Hematopoietic multipotent progenitor cell (in vitro differentiated cells): ENCODE measurements at places on chromosomes 13 and 19. TPM values are rescaled to one million over a fixed set of nuclear protein-coding genes. Genes with fewer than 3 reads are reported as not detected.

- DNase-seq = no peak
Observed at GRCh38 chr13:19658831-19659230, 25.4 kb downstream of the MPHOSPH8 start.

DNA sequence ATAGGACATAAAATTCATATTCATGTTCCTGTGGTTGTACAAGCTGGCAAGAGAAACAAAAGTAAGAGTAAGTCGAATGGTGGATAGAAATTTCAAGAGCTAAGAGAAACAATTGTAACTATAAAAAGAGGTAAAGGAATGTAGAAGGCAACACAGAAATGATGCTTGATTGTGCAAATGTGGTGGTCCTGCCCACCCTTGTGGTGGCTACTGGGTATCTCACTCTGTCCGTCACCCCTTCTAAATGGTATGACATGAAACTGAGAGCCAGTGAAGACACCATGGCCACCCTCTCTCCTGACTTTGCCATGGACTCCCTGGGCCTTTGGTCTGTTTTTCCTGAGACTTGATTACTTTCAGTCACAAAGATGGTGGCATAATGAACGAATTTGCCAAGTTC, 925.9 kb upstream of the SLITRK6 start:
- DNase-seq = no peak

GRCh38 chr19:2962018-2962670, 15.2 kb upstream of the TLE6 start:
- DNase-seq = peak; percentile 84

DNA sequence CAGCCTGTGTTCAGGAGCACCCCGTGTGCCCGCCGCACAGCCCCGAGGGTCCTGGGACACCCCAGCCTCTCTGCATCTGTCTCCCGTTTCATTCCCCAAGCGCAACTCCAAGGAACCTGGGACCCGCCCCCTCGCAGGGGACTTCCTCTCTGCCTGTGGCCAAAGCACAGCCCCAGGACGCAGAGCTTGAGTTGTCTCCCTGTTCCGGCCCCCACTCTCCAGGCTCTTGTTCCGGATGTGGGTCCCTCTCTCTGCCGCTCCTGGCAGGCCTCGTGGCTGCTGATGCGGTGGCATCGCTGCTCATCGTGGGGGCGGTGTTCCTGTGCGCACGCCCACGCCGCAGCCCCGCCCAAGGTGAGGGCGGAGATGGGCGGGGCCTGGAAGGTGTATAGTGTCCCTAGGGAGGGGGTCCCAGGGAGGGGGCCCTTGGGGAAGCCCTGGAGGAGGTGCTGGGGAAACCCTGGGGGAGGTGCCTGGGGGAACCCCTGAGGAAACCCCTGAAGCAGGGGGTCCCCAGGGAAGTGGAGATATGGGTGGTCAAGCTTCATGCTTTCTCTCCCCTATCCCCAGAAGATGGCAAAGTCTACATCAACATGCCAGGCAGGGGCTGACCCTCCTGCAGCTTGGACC, 1.3 kb downstream of the HCST start:
- DNase-seq = peak; percentile 95

DNA sequence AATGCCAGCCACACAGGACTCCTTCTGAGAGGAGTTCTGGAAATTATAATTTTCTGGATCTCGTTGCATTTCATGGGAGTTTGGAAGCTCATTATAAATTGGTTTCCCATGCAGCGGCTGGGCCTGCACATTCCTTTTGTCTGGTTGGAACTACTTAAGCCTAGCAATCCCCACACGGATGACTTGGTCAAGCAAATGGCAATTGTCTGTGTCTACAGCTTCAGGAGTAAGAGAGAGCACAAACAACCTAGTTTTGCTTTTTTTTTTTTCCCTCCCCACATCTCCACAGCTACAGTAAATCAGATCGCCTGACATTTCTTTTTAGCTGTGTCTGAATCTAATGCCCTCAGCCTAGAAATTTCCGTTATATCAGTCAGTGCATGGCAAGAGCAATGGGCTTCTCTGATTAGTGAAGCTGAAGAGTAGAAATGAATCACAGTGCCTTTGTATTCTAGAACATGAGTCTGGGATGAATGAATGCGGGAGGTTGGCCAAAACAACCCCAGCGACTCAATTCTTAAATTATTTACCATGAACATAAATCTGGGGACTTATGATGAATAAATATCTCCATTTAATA, 15.1 kb downstream of the PCDH8 start:
- no peak for DNase-seq

DNA sequence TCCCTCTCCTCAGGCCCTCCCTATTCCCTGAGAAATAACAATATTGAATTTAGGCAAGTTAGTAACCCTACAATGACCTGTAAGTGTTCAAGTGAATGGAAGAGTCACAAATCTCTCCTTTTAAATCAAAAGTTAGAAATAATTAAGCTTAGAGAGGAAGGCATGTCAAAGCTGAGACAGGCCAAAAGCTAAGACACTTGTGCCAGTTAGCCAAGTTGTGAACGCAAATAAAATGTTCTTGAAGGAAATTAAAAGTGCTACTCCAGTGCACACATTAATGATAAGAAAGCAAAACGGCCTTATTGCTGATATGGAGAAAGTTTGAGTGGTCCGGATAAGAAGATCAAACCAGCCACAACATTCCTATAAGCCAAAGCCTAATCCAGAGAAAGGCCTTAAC, 120.9 kb downstream of the RBM26 start:
- DNase-seq = no peak

- DNase-seq = no peak
Observed at GRCh38 chr13:112495465-112495864, 92.5 kb downstream of the TUBGCP3 start.

GRCh38 chr13:27079421-27079958, 92.1 kb downstream of the USP12 start:
- DNase-seq = no peak

- no peak for DNase-seq
Observed at GRCh38 chr13:30520571-30520970, 54.8 kb upstream of the HMGB1 start.

- no peak for DNase-seq
Observed at GRCh38 chr19:19782783-19783182, 38.8 kb downstream of the ZNF506 start.

- DNase-seq = no peak
Observed at GRCh38 chr13:73602295-73602694, 531.9 kb downstream of the KLF12 start.

DNA sequence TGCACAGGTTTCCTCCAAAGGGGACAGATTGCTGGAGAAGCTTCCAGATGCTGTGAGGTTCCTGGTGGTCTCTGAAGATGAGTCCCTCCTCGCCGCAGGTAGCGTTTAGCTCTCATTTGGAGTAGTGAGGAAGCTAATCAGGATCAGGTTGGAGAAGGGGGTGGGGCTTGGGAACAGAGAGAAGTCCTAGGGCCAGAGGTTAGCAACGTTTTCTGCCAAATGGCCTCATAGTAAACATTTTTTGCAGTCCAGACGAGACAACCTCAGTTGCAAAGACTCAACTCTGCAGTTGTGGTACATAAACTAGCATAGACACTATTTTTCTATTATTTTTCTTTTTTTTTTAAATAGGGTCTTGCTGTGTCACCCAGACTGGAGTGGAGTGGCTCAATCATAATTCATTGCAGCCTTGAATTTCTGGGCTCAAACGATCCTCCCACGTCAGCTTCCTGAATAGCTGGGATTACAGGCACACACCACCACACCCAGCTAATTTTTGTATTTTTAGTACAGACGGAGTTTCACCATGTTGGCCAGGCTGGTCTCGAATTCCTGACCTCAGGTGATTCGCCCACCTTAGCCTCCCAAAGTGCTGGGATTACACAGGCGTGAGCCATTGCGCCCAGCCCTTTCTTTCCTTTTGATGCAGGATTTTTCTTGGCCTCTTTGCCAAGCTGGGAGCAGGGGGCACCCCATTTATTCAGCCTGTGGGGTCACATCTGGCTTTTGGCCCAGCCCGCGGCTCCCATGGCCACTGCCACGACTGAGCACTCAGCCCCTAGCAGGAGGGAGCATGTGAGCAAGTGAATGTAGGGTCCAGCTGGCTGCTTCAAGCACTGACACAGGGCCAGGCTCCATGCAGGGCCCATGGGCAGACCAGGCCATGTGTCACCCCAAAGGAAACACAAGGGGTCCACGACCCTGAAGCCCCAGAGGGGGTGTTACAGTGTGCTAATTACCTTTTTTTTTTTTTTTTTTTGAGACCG, 34.4 kb upstream of the SIN3B start:
- no peak for DNase-seq

GRCh38 chr19:36638862-36639510, 27.7 kb downstream of the ZNF461 start:
- no peak for DNase-seq

GRCh38 chr13:31102905-31103304, 58.8 kb downstream of the HSPH1 start:
- no peak for DNase-seq

DNA sequence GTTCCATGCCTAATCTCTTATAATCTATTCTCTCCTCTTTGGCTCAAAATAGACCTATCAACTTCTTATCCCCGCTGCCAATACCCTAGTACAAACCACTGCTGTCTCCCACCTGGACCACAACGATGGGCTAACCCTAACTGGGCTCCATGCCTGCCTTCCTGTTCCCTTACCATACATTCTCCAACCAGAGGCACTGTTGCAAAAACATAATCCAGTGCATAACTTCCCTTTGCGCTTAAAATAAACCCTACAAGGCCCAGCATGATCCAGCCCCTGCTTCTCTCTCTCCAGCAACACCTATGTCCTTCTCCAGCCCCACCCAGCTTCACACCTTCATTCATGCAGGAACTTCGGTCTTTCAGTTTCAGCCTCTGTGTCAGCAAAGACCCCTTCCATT, 27.4 kb upstream of the CEBPA start:
- no peak for DNase-seq

GRCh38 chr19:45768984-45769782, at the start of gene SIX5:
Gene SIX5, minus strand, starts transcription at chr19:45769252. Its CDS starts 408 bp downstream, at chr19:45768844.
- peak; percentile 96 for DNase-seq

GRCh38 chr19:36032251-36033104, at the start of gene CLIP3:
Gene CLIP3, minus strand, starts transcription at chr19:36032873. Its CDS starts 516 bp downstream, at chr19:36032357.
- DNase-seq = no peak

DNA sequence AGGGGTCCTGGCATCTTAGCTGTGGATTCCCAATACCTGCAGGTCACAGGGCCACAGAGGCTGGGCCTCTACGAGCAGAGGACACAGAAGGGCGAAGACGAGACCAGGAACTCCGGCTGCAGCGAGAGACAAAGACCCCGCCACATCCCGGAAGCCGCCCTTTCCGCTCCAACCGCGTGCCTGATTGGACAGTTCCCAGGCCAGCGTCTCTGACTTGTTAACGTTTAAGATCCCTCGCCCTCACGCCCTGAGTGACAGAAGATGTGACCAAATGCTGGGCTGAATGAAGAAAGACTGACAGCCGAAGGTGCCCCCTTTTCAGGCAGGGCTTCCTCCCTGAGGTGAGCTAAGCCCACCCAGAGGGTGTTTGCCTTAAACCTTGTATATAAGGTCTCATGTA, at the start of gene ZNF98:
ZNF98 (minus strand) TSS at position 136 of the 400 bp plus-strand sequence; CDS start at position 14, 122 bp downstream.
- no peak for DNase-seq

Gene PEAK3
- under 0.01 TPM for total RNA-seq

Gene CEACAM7
- total RNA-seq = not detected

Gene ZNF528
- total RNA-seq = 8.1 TPM

Gene FPR1
- total RNA-seq = 7.3 TPM

Gene CYP2A7
- total RNA-seq = not detected

Gene IQCN
- total RNA-seq = 36.1 TPM

Gene CEACAM4
- 12.7 TPM for total RNA-seq

Gene GNG7
- total RNA-seq = 5.1 TPM

Gene FNDC3A
- total RNA-seq = 25.9 TPM

Gene CLC
- total RNA-seq = 17.5 TPM

Gene TEX29
- not detected for total RNA-seq

Gene ZNF565
- total RNA-seq = 3.2 TPM

Gene CEACAM16
- not detected for total RNA-seq

Gene ZNF667
- total RNA-seq = 5.7 TPM

Gene RNF113B
- under 0.01 TPM for total RNA-seq

Gene SLITRK6
- not detected for total RNA-seq

Gene ODAD3
- under 0.01 TPM for total RNA-seq

Gene VSTM2B
- not detected for total RNA-seq
